ENCODE measurements at places on chromosomes 11 and 22. TPM values are rescaled to one million over a fixed set of nuclear protein-coding genes. Genes with fewer than 3 reads are reported as not detected.

PTGDR2 gene
- total RNA-seq = 3.3 TPM

DNA sequence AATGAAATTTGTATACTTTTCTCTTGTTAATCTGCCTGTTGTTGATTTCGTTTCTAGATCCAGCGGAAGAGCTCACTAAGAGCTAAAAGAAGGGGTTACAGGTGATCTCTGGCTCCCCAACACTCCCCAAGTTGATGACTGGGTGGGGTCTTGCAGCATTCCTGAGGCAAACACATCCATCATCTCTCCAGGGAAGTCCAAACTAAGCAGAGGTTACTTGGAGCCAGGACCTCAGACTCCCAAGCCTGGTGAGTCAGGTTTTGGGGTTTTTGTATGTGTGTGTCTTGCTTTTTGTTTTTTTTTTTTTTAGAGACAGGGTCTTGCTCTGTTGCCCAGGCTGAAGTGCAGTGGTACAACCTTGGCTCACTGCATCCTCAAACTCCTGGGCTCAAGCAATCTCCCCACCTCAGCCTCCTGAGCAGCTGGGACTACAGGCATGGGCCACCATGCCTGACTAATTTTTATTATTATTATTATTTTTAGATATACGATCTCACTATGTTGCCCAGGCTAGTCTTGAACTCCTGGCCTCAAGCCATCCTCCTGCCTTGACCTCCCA, 11.5 kb upstream of the RPS3 start:
- no peak for DNase-seq

DNA sequence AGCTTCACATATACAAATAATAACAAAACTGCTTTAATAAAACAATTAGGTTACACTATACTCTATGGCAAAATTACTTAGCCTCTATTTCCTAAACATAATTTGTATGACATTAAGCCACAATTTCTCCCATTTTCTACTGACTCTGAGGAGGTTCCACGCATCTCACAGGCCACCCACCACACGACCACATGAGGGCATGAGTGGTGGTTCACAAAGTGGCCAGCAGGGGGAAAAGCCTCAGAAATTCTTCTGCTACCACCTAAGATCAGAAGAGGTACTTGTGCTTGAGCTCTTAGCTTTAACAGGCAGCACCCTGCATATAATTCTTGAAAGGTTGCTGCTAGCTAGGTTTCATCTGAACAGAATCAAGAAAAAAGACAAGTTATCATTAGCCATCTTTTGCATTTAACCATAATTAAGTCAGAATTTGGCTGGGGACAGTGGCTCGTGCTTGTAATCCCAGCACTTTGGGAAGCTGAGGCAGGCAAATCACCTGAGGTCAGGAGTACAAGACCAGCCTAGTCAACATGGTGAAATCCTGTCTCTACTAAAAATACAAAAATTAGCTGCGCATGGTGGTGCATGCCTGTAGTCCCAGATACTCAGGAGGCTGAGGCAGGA, 7.7 kb downstream of the LPXN start:
- peak; percentile 85 for DNase-seq

GRCh38 chr22:47167056-47167455, 404.6 kb downstream of the TBC1D22A start:
- no peak for DNase-seq

HTR3A gene
- total RNA-seq = not detected

CSRP3 gene
- not detected for total RNA-seq

- no peak for DNase-seq
These were observed 180.5 kb downstream of the ARHGAP42 start for GRCh38 chr11:100867606-100868005.

VPREB3 gene
- not detected for total RNA-seq

ANGPTL5 gene
- not detected for total RNA-seq

DNA sequence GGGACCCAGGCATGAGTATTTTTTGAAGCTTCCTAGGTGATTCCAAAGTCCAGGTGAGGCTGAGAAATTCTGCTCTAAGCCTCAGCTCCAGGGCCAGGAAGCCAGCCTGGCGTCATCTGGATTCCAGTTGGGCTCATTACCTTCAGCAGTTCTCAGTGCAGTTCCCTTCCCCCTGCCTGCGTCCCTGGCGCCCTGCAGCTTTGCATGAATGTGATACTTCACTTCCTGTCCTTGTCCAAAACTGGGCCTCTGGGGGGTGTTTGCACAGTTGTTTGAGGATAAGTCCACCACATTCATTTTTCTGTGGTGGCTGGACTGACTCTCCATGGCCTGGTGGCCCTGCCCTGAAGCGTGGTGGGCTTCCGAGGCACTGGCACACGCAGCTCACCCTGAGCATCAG, 98.1 kb downstream of the TENM4 start:
- DNase-seq = no peak

GRCh38 chr22:46769706-46770105, 7.3 kb downstream of the TBC1D22A start:
- no peak for DNase-seq

DGCR6 gene
- total RNA-seq = 1.3 TPM

DNA sequence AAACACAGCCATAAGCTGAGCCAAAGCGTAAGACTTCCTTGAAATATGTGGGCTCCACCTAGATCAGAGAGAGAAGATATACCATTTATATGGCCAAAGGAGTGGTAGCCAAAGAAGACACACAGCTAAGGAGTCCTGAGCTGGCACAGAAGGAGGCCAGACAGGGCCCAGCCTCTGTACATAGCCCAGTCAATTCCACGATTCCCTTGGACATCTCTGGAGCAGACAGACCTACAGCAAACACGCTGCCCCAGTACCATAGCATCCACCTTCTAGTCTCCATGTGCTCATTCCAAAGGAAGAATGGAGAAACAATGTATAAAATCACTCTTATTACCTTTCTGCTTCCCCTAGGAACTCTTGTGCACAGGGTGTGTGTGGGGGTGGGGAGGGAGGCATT, 102.1 kb upstream of the LDLRAD3 start:
- no peak for DNase-seq

- DNase-seq = no peak
These were observed 213.3 kb downstream of the MYO18B start for GRCh38 chr22:25955323-25955722.

DNA sequence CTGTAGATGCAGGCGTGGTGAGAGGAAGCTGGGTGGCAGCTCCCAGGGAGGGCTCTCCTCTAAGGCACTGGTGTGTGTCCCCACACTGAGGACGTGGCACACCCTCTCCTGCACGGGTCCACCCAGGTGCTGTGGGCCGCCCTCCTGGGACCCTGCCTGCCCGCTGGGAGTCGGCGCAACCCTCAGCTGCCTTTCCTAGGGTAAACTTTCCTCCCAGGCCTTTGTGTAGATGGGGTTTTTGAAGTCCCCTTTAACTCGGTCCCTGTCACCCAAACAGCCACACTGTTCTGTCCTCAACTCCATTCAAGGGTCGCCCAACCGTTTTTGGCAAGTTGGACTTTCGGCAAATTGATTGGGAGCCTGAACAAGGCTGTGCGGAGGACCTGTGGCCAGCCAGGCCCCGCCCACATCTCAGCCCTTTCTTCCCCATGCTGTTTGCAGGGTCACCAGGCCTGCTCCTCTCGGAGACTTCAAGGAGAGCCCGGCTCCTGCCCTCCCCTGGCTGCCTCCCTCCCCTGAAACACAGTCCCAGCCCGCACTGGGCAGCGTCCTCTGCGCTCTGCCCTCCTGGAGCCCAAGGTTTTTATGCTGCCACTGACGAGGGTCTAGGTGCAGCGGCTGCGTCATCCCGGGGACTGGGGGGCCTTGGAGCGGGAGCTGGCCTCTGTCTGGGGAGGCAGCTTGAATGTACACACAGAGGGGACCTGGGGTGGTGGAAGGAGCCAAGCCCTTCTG, 1126.2 kb downstream of the BRD1 start:
- DNase-seq = no peak

DNA sequence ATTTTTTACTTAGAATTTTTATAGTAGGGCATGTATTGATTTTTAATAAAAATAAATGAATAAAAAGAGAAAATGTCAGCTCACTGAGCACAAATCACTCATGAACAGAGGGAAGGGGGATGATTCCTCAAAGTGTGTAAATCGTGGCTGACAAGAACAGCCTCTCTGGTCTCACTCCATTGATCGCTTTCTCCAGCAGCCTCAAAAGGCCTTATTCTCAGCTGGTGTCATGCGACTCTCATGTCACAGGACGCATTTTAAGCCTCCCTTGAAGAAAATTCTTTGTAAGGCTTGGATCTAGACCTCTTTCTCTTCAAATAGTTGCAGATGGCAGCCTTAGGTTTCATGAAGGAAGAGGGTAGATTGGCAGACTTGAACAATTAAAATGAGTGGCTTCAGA, 33.9 kb upstream of the SLC5A12 start:
- no peak for DNase-seq

BBOX1 gene
- not detected for total RNA-seq

DNA sequence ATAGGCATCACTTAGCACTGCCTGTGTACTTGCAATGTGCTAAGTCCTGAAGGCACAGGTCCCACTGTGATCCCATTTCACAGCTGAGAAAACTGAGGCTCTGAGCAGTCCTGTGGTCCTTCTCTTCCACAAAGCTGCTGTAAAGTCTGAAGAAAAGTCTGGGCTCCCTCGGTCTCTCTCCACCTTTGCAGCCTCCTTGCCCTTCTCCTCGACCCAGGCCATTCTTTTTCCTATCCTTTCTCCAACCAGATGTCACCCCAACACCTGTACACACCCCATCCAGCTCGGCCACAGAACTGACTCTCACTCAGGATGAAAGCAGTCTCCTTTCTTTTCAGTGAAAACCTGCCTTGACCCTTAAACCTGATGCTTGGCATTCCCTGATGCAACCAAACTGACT, 42.6 kb upstream of the SYT13 start:
- no peak for DNase-seq

GRCh38 chr11:110128161-110128560, 35.0 kb downstream of the ZC3H12C start:
- no peak for DNase-seq

SCGB2A2 gene
- not detected for total RNA-seq

DEUP1 gene
- total RNA-seq = not detected

DNA sequence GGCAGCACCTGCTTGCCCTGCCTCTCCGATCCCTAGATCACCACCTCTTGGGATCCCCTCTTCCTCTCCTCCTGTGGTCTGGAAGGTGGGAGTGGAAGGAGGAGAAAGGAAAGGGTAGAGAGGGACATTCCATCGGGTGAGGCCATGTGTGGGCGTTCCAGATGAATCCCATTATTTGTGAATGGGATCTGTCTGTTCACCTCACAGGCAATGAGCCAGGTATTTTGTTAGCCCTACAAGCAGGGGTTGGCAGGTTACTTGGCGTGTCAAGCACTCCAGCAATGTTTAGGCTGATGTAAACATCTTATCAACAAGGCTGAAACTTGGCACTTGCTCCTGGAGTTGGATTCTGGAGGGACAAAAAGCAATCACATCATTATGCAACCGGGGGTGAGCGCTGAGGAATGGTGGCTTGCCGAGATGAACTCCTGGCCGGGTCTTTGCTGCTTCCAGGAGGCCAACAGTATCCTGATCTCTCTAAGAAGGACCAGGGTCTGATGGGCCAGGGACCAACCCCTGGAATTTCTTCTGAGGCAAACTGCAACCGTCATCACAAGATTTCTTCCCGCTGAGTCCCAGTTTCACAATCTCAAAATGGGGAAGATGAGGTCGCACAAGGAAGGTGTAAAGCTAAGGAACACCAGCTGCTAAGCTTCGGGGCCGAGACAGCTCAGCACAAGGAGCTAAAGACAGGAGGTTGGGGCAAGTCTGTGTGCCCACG, 7.8 kb downstream of the ADAMTS8 start:
- no peak for DNase-seq

SYCE3 gene
- total RNA-seq = not detected

- DNase-seq = no peak
These were observed 63.2 kb downstream of the PPP6R3 start for GRCh38 chr11:68523743-68524142.

MFRP gene
- not detected for total RNA-seq

- no peak for DNase-seq
These were observed 75.1 kb upstream of the NUP50 start for GRCh38 chr22:45088576-45088975.

DNA sequence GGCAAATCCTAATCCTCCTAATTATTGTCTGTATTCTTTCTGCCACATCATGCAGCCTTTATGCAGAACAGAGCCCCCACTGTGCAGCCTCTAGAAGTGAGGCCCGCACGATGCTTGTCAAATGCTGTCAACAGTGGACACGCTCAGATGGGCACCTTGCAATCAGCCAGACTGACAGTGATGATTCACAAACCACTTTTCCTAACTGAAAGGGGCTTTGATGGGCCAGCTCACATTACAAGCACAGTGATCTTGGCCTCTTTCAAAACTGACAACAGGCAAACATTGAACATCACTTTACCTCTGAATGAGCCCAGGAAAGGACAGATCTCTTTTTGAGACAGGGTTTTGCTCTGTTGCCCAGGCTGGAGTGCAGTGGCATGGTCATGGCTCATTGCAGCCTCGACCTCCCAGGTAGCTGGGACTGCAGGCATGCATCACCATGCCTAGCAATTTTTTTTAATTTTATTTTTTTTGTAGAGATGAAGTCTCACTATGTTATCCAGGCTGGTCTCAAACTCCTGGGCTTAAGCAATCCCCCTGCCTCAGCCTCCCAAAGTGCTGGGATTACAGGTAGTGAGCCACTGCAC, 18.0 kb upstream of the E2F8 start:
- no peak for DNase-seq

DNA sequence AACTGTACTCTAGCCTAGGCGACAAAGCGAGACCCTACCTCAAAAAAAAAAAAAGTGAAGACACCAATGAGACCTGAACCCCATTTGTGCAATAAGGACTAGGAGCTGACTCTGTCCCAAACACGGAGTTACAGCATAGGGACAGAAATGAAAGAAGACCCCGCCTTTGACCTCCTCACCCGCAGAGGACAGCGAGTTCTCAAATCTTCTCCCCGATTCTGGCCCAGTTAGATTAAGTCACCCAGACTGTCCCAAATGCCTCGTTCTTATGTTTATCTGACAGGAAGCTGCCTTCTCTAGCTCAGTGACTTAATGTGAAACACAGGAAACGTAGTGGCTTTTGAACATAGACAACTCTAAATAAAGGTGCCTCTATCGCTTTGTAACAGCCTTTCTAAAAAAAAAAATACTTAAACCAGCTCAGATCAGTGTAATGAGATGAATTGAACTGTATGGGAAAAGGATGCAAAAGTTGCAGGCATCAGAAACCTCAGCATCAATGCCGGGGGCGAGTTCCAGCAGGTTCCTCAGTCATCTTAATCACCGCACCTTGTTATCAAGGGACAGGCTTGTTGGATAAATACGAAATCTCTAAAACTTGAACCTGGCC, 10.6 kb downstream of the MYH9 start:
- DNase-seq = peak; percentile 73

MUC6 gene
- not detected for total RNA-seq

OR8D4 gene
- not detected for total RNA-seq

DNA sequence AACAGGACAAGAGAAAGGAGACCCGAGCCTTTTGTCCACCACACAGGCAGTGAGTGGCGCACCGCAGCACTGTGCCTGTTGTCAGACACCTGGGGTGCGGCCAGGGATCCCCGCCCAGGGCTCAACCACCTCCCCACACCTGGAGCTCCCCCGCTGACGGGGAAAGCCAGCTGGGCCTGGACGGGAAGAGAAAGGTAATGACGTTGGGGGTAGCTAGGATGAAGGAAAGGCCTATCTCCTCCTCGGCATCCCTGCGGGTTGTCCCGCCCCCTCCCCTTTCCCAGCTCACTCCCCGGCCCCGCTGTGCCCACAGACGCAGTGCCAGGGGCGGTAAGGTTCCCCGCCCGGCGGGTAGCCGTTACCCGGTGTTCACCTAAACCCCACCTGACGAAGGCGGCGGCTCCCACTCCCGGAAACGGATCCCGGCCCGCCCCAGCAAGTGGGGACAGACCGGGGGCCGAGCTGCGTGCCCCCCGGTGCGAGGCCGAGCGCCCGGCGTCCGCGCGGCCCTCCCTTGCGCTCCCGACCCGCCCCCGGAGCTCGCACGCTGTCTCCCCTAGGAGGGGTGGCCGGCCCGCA, 495 bp downstream of the HYOU1 start:
- DNase-seq = peak; percentile 56
